Activated CD4-positive, alpha-beta memory T cell treated with anti-CD3 and anti-CD28 coated beads for 36 hours (primary cell): ENCODE measurements at places on chromosomes 2 and 18.

DNA sequence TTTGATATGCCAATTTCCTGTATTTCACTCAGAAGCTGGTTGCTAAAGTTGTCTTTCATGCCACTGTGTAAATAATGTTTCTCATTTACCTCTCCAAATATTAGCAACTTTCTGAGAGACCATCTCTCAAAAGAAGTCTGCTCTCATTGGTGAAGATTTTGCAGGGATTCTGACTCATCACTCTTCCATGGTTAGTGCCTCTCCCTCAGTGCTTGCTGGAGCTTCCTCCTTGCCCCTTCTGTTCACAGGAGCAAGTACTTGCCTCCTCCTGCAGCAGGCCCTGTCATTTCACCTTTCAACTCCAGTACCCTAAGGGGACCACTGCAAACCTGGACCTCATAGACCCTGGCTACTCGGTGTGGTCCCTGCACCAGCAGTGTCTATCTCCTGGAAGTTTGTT is 168.8 kb downstream of the ZNF385B start:
- DNase-seq: no peak

DNA sequence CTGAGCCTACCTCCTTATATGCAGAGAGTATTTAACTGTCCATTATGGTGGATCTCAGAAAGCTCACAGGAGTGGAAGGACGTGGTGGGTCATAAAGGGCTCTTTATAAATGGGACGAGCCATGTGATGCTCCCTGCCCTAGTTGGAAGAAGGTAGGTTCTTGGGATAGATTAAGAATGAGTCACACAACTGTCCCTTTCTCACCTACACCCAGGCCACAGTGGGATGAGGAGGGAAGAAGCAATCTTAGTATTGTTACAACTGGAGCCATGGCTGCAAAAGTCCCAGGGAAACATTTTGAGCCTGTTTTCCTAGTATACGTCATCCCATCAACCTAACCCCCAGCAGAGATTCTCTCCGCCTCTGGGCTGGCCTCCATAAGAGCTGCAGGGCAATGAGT is 229.9 kb downstream of the TTC32 start:
- no peak for DNase-seq

DNA sequence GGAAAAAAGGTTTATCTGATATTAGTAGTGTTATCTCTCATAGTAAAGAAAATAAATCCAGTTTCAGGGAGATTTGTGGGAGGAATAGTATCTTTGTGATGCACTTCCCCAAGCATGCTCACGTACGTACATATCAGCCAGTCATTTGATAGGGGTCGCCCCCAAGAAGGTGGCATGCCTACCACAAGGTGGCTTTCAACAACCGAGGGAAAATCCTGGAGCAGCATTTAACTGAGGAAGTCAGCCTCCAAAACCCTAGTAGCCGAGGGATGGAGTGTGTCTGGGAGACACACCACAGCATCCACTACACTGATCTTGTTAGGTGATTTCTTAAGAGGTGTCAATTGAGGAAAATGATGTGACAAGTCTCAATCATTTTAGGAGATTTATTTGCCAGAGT is 623.9 kb downstream of the NYAP2 start:
- DNase-seq: no peak

DNA sequence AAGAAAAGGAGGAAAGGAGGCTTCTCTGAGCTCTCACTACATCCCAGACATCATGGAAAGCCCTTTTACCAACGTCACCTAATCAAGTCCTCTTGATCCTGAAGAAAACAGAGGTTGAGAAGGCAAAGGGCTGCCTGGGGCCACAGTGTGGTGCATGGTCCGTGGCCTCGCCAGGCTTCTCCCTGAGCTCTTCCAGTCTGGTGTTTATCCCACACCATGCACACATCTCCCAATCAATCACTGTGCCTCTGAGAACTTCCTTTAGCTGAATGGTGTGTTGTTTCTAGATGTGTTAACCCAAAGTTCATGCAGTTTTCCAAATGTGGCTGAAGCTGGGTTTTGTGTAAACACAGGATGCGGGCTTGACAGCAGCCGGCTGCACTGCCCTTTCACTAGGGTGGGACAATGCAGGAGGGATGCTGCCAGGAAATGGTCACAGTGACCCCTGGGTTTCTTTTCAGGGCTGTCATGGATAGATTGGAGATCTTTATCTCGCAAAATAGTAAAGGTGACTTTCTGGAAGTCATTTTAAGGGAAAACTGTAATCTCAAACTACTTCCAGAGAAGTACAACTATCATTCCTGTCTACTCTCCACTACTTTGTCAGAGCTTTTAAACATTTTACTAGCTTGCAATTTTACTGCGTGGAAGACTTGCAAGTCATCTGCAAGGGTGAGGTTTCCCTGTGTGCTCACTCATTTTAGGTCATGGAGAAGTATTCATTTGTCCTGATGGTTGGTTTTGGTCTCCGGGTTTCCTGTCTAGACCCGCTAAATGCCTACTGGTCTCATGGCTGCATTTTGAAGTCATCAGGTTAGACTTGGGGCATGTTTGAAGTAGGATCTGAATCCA is 54.6 kb downstream of the IL1R2 start:
- no peak for DNase-seq

DNA sequence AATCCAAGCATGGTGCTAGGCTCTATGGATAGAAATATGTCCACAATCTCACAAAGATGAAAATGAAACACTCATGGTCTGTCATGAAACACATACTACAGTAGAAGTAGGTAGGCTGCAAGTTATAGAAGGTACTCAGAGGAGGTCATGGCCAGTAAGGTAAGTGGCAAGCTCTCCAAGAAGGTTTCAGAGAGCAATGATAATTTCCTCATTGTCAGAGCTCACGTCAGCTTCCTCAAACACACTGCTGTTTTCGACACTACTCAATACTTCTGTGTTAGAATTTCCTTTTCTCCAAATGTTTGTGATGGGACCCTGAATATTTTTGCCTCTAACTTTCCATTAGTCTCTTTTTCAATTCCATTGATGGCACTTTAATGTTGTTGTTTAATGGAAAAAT is 25.5 kb downstream of the CCDC141 start:
- no peak for DNase-seq

DNA sequence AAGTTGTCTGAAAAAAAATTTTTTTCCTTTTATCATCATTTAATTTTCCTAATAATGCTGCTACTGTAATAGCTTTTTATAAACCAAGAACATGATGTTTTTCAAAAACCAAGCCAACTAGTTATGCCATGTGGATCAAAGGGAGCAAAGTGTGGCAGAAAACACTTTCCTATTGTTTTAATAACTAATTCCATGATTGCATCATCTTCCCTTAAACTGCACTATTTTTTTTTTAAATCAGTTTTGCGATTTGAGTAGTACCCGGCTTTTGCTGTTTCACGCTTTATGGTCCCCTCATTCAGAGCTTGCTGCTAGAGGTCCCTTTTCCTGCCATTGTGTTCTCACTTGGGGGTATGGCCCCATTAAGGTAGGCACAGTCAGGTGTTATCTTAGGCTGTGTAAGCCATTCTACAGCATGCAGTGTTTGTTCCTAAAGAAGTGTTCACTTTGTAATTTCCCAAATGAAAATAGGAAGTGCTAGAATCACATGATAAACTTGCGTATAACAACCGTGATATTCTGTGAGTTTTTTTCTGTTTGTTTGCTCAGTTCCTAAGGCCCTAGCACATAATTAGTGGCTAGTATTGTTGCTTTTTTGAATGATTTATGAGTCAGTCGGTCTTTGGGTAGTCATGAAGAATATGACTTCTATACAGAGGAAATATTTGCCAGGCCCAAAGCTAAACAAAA is 225.8 kb downstream of the PTGR3 start:
- DNase-seq: no peak

- no peak for DNase-seq
Measured at GRCh38 chr2:207048416-207048815, 109.1 kb downstream of the CPO start.
